NCI-H1092 (cell line): ENCODE measurements at places on chromosomes 7 and 10.

DNA sequence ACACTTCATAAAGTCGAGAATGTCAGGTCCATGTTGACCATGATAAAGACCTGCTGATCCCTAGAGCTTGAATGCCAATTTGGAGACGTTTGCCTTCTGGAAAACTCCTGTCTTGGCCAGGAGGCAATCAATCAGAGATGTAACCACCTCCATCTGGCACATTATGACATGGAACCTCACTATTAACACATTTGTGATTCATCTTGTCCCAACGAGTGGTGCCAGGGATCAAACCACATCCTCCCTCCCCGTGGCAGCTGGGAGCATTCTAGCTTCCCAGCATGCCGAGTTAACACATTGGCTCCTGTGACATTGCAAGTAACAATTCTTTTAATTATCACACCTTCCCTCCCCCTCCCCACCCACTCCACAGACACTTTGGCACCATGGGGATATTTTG, 84.0 kb upstream of the PPP1R17 start:
- DNase-seq = no peak

DNA sequence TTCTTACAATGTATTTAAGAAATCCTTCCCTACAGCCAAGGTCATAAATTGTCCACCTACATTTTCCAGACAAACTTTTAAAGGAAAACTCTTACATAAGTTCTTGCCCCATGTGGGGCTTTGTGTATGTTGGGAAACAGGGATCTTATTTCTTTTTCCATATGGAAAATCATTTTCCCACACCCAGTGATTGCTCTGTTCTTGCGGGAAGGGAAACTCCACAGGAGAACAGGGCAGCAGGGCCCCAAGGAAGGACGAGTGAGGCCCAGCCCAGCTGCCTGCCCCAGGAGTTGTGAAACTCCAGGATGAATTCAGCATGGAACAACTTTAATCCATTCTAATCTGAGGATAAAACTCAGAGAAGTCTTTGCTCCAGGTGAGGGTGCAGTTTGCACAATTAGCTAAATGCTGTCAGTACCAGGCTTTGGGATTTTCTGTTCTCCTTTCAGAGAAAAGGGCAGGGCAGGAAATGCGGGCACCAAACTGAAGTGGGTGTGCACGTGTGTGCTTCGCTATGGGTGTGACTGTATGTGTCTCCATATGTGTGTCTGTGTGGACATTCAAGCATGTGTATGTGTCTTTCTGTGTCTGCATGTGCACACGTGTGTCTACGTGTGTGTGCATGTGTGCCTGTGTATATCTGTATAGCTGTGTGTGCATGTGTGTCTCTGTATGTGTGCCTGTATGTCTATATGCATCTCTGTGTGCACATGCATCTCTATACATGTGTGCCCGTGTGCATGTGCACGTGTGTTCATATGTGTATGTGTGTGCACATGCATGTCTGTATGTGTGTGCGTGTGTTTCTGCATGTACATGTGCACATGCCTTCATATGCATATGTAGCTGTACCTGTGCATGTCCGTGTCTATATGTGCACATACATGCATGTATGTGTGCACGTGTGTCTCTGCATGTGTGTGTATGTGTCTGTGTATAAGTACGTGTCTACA, 102.0 kb upstream of the FAM20C start:
- no peak for DNase-seq

DNA sequence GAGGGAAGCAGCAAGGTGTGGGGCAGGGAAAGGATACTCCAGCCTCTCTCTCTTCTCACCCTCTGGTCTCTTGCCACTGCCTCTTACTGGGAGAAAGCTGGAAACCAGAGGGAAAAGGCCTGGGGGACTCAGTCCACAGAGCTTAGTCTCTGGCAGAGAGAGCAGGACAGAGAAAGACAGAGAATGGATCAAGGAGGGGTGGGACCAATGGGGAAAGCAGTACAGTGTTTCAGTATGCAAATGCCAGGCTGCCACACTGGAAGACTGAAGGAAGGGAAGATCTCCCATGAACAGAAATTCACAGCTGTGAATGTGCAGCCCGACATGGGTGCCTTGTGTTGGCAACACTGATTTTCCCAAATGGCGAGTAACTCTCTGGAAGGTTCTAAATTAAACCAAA, 40.4 kb downstream of the CREB5 start:
- no peak for DNase-seq

- no peak for DNase-seq
Measured at GRCh38 chr10:69446229-69446628, 5.0 kb upstream of the TSPAN15 start.

GRCh38 chr7:96322373-96322695, 436 bp upstream of the SLC25A13 start:
- DNase-seq = no peak

DNA sequence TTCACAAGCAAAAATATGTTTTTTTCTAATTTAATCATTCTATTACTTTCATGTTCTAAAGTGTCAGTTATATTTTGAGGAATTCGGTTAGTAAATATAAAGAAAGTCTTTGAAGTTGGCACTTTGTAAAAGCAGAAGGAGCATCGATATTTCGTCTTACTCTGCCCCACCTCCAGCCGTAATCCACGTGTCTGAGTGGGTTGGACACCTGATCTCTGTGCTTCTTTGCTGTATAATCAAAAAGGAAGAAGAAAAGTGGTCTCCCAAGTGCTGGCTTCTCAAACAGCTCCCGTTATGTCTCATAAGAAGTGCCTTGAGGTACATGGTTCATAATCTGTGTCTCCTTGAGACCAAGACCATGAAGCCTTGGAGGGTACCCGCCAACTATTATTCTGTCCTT, 19.8 kb downstream of the PRKAR2B start:
- DNase-seq = no peak

DNA sequence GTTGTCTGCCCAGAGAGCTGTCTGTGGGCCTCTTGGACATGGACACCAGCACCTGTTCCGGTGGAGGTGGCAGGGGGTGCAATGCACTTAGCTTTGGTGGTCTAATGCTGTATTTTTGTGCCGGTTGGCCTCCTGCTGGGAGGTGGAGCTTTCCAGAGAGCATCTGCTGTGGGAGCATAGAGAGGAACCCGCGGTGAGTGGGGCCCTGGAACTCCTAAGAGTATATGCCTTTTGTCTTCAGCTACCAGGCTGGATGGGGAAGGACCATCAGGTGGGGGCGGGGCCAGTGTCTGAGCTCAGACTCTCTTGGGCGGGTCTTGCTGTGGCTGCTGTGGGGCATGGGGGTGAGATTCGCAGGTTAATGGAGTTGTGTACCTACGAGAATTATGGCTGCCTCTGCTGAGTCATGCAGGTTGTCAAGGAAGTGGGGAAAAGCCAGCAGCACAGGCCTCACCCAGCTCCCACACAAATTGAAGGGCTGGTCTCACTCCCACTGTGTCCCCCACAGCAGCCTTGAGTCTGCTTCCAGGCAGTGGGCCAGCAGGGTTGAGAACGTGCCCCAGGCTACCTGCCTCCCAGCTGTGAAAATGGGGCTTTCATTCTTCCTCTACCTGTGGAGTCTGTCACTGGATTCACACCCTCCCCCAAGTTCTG, 29.0 kb downstream of the JAKMIP3 start:
- no peak for DNase-seq

GRCh38 chr10:527416-527815, 162.1 kb downstream of the DIP2C start:
- DNase-seq = no peak

- DNase-seq = no peak
Measured at GRCh38 chr7:43771573-43771972, 13.1 kb downstream of the BLVRA start.

DNA sequence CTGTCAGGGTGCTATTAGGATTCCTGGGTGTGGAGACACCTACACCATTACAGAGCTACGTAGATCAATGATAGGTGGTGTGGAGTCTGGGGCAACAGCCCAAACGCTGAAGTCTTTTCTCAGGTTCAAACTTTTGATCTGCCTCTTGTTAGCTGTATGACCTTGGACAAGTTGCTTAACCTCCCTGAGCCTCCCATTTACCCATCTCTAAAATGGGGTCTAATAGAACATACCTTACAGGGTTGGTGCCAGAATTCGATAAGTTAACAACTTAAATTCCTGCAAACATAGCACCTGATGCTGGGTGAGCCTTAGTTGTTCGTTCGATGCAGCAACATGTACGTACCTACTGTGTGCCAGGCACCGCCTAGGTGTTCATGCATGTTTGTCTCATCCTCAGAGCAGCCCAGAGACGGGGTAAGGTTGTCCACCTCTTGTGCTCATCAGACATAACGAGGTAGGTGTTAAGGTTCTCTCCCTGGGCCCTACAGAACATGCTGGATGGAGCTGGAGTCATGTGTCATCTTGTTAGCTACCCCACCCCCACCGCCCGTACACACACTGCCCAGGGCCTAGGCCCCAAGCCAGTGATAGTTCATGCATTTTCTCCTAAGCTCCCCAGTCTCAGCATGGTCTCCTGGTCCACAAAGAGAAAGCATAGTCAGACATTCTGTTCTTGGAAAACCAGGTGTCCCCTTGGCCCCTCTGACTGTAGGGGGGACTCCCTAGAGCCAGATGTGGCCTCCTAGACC, 41.0 kb upstream of the SLC29A3 start:
- no peak for DNase-seq

DNA sequence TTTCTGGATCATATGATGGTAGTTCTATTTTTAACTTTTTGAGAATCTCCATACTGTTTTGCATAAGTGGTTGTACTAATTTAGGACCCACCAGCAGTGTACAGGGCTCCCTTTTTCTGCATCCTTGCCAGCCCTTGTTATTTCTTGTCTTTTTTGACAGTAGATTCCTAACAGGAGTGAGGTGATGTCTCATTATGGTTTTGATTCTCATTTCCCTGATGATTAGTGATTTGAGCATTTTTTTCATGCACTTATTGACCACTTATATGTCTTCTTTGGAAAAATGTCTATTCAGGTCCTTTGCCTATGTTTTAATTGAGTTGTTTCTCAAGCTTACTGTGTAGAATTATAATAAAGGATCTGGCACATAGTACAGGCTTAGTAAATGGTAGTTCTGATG, 238.8 kb upstream of the BMPER start:
- no peak for DNase-seq

DNA sequence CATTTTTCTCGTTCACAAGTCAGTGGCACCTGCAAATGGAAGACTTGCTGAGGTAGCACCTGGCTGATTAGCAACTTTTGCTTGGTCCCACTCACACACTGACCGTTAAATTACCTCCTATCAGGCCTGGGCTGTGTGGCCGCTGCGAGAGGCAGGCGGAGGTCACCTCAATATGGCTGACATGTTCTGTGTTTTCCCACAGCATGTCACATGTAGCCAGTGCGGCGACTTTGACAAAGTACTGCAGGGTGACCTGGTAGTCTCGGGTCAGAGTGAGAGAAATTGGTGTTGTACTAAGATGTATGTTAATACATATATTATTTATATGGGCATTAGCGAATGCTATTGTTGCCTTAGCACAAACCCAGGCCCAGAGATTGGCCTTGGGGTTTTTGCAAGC, 307.5 kb downstream of the LRMDA start:
- no peak for DNase-seq

DNA sequence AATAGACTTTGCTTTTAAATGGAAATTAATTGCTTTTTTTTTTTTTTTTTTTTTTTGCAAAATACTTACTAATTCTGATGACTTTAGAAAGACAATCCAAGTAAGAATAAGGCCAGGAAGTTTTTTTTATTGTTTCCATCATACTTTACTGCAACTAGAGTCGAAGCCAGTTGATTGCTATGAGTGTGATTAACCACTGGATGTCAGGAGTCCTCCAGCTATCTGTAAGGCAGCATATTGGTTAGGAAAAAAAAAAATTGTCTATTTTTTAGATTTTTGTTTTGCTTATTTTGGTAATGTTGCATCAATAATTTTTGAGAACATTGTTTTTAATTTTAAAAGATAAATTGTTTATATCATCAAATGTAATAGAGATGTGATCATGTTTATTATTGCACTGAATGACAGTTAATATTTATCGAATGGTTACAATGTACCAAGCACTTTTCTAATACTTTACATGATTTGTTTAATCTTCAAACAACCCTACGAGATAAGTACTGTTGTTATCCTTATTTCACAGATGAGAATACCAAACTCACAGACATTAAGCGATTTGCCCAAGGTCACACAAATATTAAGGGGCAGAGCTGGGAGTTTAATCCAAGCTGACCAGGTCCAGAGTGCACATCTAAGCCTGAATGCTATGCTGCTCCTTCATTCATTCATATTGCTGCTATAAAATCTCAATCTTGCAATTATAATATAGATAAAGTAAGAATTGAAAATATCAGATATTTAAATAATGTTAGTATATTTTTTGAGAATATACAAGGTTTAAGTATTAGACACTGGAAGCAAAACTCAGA, 19.9 kb upstream of the LMOD2 start:
- no peak for DNase-seq

DNA sequence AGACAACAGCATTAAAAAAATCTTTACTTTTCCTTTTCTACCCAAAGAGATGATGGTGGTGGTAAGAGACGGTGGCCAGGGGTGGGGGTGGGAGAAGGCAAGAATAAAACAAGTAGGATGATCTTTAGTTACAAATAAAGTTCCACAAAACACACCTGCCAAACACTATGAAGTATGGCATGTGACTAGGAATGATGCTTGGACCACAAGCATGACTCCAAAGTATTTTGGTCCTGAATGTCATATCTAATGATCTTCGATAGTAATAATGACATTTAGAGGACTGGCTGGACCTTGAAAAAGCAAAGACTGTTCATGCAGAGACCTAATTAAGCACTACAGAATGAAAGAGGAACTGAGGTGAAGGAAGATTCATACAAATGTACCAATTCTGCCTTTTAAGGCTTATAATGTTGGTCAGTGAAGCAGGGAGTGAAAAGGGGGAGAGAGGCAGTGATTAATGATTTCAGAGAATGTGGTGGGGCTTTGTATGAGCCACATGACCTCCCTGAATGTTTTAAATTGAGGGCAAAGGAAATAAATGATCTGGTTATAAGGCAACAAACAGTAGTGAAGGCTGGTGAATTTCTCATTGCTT, 29.6 kb upstream of the DKK1 start:
- DNase-seq = no peak

GRCh38 chr10:47349941-47350371, 1.8 kb downstream of the RBP3 start:
- no peak for DNase-seq

GRCh38 chr10:75597773-75598440, 166.5 kb downstream of the LRMDA start:
- no peak for DNase-seq

DNA sequence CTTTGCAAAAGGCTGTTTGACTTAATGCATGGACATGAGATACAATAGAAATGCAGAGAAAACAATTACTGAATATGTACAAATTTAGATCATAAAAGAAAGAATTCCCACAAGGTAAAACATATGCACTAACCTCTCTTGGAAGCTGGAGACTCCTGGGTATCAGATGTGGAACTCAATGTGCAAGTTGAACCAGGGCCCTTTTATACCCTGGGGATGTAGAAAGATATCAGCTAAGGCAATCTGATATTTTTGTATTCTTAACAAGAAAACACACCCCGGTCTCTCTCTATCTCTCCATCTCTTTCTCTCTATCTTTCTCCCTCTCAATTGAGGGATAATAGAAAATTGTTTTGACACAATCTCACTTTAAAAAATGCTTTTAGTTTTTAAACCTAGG, at the start of gene IDI2:
TSS of gene IDI2 (minus strand) at position 177 of the 400 bp plus-strand sequence. CDS start 1,136 bp downstream, outside the sequence.
- DNase-seq = no peak
